ENCODE measurements at places on chromosomes 1 and 21.
A peak's percentile ranks its signal among the peaks of the same experiment; 100 is the strongest.

DNA sequence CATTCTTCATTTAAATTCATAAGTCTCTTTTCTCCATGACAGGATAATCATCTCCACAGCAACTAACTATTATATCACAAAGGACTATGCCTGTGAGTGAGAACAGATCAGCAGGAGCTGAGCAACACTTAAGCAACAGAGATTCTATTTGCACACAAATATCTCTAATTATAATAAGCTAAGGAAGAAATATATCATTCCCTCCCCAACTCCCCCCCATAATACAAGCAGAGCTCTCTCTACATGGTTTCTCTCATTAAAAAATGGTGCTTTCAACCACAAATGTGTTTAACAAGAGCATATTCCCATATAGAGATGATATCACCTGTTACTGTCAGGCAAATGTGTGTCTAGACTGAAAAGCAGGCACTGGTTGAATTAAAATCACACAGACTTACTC, 34.5 kb upstream of the NIBAN1 start:
- DNase-seq = no peak

GRCh38 chr1:186609183-186609582, 71.0 kb downstream of the PTGS2 start:
- DNase-seq = peak; percentile 44

- no peak for DNase-seq
Measured at GRCh38 chr1:11664336-11665065, 501 bp downstream of the FBXO6 start.

GRCh38 chr1:54701996-54702395, 13.7 kb upstream of the TTC4 start:
- no peak for DNase-seq

GRCh38 chr1:231311720-231312431, 25.8 kb downstream of the EXOC8 start:
- DNase-seq = no peak

GRCh38 chr1:12596007-12596821, 21.8 kb downstream of the DHRS3 start:
- no peak for DNase-seq

GRCh38 chr1:65213271-65214023, 65.4 kb downstream of the AK4 start:
- DNase-seq = no peak

- no peak for DNase-seq
Measured at GRCh38 chr1:56627636-56628039, 17.5 kb upstream of the PRKAA2 start.

DNA sequence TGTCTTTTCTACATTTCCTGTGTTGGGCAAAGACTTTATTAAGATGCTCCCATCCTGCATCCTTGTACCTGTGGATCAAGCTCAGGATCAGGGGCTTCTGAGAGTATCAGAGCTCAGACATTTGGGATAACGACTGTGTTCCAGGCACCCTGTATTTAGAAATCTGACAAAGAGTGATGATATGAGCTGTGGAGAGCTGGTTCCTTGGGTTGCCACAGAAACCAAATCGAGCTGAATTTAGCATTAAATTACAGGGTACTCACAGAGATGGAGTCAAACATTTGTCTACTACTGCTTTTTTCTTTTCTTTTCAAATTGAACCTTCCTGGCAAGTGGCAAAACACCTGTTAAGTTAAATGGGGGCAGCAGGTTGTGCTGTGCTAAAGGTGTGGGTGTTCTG, 110.6 kb downstream of the XCL2 start:
- no peak for DNase-seq

DNA sequence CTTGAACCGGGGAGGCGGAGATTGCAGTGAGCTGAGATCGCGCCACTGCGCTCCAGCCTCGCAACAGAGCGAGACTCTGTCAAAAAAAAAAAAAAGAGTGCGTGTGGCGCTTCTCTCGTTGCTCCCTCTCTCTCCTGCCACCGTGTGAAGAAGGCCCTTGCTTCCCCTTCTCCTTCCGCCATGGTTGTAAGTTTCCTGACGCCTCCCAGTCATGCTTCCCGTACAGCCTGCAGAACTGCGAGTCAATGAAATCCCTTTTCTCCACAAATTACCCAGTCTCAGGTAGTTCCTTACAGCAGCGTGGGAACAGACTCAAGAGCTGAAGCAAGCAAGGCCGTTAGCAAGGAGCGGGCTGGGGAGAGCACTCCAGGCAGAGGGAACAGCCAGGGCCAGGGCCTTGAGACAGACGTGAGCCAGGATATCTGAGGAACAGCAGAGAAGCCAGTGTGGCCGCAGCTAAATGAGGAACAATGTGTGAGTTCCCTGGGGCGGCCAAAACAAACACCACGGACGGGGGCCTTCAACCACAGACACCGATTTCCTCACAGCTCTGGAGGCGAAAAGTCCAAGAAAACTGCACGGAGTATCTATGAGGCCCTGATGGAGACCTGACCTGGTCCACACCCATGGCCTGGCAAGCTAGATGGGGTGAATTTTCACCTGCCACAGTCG, 54.2 kb upstream of the ETS2 start:
- DNase-seq = no peak

DNA sequence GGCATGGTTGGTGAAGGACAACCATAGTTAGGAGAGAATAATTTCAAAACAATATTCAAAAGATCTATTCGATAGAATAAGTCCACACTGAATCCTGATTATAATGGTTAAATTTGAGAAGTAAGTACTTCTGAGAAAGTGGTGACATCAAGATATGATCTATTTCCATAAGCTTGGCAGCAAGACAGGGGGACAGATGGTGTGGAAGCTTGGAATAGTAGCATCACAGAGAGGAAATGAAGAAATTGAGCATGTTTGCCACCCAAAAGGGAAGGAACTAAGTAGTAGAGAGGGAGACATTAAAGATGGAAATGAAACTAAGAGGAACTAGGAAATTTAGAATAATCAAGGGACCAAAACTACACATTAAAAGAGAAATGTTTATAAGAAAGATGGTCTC, 94.5 kb downstream of the OLFM3 start:
- DNase-seq = no peak

DNA sequence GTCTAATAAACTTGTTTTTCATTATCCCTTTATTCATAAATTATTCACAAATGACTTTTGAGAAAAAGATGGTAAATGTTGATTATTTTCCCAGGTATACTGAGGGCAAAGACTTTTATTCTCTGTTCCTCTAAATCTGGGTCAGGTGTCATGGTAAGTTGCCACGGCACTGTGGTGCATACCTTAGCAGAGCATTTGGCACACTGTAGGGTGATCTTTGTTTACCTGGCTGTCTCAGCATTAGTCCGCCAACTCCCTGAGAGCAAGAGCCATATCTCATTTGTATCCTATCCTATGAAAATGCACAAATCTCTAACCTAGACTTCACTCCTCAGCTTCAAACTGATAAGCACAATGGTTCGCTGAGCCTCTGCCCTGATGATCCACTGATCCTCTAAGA, 24.9 kb downstream of the GDAP2 start:
- no peak for DNase-seq

DNA sequence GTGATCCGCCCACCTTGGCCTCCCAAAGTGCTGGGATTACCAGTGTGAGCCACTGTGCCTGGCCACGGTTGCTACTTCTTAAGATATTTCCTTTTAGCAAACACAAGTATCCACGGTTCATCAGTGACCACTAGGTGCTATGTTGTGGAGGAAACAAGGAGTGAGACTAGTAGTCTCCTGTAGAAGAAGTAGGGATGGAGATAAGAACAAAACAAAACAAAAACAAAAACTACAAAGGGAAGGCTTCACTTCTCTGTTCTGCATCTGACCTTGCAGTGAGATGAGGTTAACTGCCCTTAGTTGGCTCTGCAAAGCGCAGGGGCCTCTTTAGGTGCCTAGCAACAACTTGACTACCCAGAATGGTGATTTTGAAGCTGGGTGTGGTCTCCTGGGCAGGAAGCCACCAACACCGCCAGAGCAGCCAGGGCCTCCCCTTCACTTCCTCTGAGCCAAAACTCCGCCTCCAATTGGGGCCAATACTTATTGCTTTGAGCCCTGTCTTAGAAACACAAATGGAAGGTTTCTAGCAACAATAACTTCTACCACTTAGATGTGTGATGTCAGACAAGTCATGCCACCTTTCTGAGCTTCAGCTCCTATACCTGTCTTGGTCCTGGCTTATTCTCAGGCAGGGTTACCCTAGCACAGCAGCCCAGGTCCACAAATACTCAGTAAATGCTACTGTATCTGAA, 12.8 kb upstream of the CDC42 start:
- peak; percentile 71 for DNase-seq

GRCh38 chr1:109822749-109823542, 59.2 kb upstream of the EPS8L3 start:
- no peak for DNase-seq

DNA sequence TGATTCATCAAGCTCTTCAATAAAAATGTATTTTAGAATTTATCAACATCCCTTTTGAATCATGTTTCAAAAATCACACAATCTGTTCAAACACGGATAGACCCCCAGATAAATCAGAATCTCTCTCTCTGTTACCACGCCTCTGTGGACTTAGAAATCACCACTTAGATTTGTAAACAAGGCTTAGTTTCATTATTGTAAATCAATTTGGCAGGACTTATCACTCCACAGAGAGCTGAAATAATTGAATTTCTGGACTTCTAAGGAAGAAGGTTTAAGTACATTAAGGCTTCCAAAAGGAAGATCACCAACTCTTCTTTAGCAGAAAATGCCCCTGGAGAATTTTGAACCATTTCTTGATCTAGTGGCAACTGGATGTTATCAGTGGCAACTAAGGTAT, 100.4 kb downstream of the APP start:
- DNase-seq = no peak

GRCh38 chr1:223718850-223719249, 6.5 kb downstream of the CAPN2 start:
- DNase-seq = no peak

DNA sequence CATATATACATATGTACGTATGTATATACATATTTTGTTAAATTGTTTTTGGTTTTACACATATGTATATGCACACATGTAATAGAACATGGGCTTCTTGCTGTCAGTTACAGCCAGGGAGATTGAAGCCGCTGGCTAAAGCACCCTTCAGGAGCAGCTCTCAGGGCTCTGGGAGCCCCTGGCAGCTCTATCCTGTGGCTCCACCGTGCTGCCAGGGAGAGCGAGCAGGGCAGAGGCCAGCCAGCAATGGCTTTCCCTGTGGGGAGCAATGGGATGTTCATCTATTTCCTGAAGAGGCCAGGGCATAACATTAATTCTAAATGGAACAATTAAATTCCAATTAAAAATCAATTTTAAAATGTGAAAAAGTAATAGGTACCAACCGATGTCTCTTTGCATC, 102.9 kb downstream of the PSMG1 start:
- DNase-seq = no peak

GRCh38 chr1:40258445-40258769, 371 bp downstream of the ZMPSTE24 start:
- no peak for DNase-seq

DNA sequence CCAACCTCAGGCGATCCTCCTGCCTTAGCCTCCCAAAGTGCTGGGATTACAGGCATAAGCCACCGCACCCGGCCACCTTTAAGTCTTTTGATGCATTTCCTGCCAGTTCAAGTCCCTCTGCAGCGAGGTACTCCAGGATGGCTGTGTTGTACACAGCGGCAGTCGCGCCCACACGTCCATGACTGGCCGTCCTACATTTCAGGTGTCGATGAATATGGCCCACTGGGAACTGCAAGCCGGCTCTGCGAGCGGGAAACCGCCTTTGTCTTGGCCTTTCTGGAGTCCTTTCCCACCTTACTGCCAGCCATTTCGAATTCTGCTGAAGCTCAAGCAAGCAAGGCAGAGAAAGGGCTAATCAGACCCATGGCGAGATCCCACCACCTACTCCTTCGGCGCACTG, 34.6 kb downstream of the TRAPPC10 start:
- no peak for DNase-seq

DNA sequence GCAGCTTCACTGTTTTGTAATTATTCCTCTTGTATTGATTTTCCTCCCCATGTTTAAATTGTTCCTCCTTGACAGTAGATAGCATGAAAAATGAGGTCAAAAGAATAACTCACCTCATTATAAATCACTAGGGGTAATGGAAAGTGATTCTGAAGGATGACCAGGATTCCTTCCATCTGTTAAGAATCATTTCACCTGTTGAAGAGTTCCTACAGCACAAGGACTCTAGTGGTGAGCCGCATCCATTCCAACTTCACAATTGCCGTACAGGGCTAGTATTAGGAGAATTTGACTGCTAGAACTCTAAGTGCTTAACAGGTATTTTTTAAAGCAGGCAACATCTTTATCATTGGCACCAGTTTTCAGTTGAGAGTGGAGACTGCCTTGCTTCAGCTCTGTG, 13.7 kb downstream of the PPP1R12B start:
- no peak for DNase-seq

GRCh38 chr1:59680044-59680443, 134.7 kb upstream of the HOOK1 start:
- no peak for DNase-seq

DNA sequence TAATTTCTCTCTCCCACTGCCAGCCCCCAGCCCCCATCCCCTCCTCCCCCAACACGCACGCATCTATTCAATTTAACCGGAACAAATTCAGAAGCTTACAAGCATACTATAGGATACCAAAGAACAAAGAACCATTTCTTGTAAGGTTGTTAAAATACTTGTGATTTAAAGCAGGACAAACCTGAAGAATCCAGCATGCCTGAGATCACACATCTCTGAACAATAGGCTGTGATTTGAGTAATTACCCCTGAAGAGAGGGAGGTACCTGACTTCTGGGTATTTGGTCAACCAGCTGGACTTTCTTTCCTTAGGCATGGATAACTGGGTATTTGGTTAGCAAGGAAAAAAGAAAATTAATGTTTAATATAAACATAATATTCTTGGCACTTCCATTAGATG, 105.1 kb downstream of the NMNAT2 start:
- no peak for DNase-seq

GRCh38 chr1:208089761-208090370, 154.3 kb downstream of the PLXNA2 start:
- no peak for DNase-seq

- DNase-seq = no peak
Measured at GRCh38 chr1:156198831-156199349, 5.0 kb downstream of the SLC25A44 start.

- no peak for DNase-seq
Measured at GRCh38 chr1:82321794-82322193, 521.1 kb downstream of the ADGRL2 start.

DNA sequence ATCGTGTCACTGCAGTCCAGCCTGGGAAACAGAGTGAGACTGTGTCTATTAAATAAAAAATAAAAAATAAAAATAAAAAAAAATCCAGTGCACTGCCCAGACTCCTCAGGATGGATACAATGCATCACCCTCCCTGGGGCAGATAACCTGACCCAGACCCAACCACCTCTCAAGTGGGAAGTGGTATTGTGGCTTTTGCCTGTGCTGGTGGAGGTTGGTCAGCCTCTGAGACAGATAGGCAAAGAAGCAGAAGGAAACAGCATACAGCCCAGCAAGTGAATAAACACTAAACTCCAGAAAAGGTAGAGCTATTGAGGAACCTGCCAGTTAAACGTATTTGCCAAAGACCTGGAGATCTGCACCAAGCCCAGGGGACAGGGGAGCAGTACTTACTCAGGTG, 22.0 kb downstream of the HHIPL2 start:
- DNase-seq = no peak

GRCh38 chr1:116772648-116773045, 18.4 kb downstream of the CD2 start:
- DNase-seq = no peak

- DNase-seq = no peak
Measured at GRCh38 chr1:228968891-228969606, 233.8 kb downstream of the RHOU start.

Data from NCI-H1105 (cell line).